ENCODE measurements at places on chromosomes 4 and X.

DNA sequence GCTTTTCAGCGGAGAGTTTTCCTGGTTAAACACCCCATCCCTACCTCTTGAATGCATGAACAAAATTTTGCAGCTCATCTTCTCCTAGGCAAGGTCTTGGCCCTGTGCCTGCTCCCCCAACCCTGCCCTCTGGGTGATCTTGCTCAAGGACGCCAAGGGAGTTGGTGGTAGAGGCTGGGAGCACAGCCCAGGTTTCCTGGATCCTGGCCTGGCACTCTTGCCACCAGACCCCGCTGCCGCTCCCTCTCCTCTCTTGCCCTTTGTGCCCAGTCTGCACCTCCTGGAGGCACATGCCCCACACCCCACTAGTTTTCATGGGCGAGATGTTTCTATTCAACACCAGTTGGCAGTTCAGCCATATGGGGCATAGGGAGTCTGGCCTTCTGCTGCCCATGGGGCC is 37.3 kb downstream of the TSC22D3 start:
- DNase-seq: no peak

GRCh38 chrX:63349307-63349706 is 1.8 kb downstream of the SPIN4 start:
- no peak for DNase-seq

GRCh38 chrX:3371163-3371562 is 24.7 kb upstream of the MXRA5 start:
- DNase-seq: no peak

DNA sequence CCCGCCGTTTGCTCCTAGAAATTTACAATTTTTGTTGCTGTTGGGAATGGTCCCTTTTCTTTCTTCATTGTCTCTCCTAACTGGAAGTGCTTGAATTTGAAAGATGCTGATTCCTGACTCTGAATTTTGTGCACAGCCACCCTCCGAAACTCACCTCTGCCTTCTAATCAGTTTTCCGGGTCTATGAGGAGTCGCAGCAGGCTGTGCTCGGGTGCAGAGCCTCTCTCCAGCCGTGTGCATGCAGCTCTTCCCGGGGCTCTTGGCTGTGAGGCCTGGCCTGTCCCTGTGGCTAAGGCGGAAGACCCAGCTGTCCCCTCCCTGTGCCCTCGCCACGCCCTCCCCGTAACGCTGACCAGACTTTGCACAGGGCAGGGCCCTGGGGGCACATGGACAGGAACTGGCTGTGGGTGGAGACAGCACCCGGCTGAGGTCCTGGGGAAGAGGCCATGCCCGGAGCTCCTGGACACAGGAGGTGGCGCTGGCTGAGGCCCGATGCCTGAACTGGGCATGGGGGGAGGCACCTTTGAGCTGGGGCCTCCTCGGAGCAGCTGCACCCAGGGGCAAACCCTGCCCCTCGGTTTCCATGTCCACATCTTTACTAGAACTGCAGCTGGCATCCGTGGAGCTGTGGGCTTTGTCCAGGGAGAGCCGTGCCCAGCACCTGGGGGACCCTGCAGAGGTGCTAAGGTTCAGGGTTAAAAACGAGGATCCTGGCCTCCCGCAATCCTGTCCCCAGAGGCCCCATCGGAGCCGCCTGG is 32.6 kb upstream of the SPON2 start:
- DNase-seq: no peak

Measured in stimulated activated CD8-positive, alpha-beta memory T cell treated with anti-CD3 and anti-CD28 coated beads, Interleukin-7, amount 100 ng/mL, for 1 hour (primary cell).